CD4-positive, alpha-beta T cell treated with Interleukin-15 for 1 hour (primary cell): ENCODE measurements at places on chromosomes 11 and 22.

DNA sequence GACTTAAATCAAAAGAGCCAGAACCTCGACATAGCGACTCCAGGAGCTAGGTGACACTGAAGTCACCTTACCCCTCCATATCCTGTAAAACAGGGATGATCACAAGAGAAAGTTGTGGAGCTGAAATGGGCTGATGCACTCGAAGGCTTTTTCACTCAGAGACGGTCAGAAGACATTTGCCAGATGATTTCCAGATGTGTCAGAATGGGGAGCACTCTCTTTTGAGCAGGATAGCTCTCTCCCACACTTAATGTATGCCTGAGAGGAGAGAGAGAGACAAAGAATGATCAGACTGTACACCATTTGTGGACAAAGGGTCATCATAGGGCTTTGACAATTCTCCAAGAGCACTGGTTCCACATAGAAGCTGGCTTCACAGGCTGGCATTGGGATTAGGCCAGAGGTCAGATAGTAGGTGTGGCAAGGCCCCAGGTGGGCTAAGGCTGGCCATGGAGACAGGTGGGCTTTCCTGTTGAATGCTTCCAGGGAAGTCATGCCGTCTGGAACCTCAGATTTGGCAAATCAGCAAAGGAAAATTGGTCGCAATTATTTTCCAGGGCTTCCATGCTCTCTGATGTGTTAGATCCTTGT lies 42.3 kb upstream of the ETS1 start:
- no peak for DNase-seq

- no peak for DNase-seq
Measured at GRCh38 chr11:128832121-128832497, 35.0 kb downstream of the KCNJ1 start.

- no peak for DNase-seq
Measured at GRCh38 chr11:101860696-101861427, 53.9 kb upstream of the CEP126 start.

GRCh38 chr11:14612694-14613093 lies 30.9 kb upstream of the PDE3B start:
- no peak for DNase-seq

GRCh38 chr11:113497066-113497910 lies 22.1 kb upstream of the DRD2 start:
- DNase-seq = no peak

DNA sequence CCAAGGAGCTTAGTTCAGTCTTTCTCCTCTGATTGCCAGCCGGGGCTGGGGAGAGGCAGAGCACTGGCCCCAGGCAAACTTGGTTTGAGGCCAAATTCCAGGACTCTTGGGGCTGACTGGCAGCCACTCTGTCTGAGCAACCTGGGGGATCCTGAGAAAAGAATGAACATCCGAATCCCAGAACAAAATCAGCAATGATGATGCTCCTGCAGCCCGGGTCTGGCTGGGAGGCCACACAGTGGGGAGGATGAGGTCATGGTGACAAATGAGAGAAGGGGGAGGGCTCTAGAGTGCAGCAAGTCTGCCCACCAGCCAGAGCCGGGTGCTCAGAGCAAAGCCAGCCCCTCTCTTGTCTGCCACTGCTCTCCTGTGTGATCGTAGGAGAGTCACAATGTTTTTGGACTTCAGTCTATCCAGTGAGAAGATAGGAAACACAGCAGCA lies 71.8 kb upstream of the PAX6 start:
- no peak for DNase-seq

DNA sequence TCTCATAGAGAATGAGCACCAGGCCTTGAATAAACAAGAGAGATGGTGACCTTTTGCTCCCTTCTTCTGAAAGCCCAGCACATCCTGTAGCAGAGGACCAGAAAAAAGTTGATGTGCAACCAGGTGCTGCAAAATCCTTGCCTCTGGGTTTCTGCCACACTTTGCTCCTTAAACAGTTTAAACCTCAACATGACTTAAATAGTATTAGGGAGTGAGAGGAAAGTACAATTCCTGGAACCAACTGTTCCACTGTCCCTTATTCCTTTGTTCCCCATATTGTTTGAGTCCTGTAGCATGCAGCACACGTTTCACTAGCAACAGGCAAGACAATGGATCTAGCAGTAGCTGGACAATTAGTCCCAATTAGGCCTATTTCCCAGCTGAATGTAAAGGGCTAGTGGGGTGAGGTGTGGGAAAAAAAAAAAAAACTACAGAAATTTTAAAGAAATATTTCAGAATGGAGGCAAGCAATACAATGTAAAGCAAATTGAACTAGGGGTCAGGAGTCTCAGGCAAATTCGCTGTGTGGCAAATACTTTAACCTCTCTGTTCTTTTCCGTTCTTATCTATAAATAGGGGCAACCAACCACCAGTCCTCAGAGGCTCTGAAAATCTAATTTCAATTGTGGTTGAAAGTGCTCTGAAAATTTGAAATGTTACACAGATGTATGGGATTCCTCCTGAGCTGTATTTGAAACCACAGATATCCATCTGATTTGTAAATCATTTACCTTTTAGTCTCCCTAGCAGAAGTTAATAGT lies 6.6 kb downstream of the MPPED2 start:
- no peak for DNase-seq

- no peak for DNase-seq
Measured at GRCh38 chr22:22911327-22912134, 23.9 kb downstream of the IGLL5 start.

- DNase-seq = no peak
Measured at GRCh38 chr22:25950111-25950510, 208.1 kb downstream of the MYO18B start.

- DNase-seq = no peak
Measured at GRCh38 chr11:100730266-100730665, 43.2 kb downstream of the ARHGAP42 start.

GRCh38 chr22:42296381-42296853 lies 26.0 kb upstream of the TCF20 start:
- no peak for DNase-seq

- DNase-seq = no peak
Measured at GRCh38 chr11:20421946-20422345, 34.4 kb downstream of the PRMT3 start.

DNA sequence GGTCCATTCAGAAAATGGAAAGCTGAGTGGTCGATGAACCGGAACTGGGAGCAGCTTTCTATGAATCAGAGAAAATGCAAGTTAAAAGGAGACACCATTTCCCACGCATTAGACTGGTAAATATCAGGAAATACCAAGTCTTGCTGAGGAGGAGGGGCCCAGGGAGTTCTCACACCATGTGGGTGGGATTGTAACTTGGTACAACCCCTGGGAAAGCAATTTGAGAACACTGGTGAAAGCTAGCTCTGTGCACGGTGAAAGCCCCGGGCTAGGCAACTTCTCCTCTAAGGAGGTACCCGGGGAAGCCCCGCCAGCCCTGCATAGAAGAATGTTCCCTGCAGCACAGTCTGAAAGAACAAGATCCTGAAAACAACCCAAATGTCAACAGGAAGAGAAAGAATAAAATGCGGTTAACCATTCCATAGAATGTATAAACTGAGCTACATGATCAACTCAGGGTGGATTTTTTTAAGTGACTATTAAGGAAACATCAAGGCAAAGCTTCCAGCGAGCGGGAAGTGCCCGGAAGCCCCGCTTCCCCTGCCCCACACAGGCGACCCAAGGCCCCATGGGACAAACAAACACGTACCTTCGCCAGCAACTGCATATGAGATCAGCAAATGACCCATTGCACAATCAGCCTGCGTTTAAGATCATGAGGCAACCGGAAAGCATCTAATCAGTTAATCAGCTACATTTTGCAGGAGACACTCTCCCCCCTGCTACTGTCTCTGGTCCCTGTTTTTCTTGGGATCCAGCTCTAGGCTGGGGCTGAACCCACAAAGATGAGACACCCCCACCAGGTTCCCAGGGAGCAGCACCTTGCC lies 11.3 kb downstream of the SHANK2 start:
- no peak for DNase-seq

DNA sequence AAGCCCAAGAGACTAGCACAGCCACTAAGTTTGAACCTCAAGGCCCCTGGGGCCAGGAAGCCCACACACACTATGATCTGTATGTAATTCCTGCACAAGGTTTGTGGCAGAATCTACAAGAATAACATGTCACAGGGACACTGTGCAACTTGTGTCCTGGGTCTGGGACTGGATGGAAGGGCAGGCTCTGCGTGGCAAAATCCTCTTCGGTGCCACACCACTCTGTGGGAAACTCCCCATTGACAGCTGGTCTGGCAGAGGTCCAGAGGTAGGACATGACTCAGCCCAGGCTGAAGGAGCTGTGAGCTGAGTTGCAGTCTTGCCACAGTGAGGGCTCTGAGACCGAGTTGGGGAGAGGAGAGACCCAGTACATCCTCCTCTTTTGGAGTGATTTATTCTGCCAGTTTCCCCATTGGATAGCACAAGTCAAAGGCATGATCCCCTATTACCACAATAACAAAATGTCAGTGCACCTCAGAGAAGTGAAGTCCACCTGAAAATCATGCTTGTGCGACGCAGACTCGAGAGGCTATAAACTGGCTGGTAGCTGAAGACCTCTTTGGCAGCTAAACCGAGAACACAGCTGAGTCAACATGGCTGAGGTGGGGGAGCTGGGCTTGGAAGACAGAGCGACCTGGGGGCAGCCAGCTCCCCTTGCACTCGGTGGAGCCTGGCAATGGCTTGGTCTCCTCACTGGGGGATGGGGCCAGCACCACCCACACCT lies 23.3 kb upstream of the SERPIND1 start:
- peak; percentile 41 for DNase-seq

- DNase-seq = no peak
Measured at GRCh38 chr22:23762842-23763578, at the start of gene C22orf15. Gene C22orf15, plus strand, starts transcription at chr22:23762990. Its CDS starts 317 bp downstream, at chr22:23763307.

DNA sequence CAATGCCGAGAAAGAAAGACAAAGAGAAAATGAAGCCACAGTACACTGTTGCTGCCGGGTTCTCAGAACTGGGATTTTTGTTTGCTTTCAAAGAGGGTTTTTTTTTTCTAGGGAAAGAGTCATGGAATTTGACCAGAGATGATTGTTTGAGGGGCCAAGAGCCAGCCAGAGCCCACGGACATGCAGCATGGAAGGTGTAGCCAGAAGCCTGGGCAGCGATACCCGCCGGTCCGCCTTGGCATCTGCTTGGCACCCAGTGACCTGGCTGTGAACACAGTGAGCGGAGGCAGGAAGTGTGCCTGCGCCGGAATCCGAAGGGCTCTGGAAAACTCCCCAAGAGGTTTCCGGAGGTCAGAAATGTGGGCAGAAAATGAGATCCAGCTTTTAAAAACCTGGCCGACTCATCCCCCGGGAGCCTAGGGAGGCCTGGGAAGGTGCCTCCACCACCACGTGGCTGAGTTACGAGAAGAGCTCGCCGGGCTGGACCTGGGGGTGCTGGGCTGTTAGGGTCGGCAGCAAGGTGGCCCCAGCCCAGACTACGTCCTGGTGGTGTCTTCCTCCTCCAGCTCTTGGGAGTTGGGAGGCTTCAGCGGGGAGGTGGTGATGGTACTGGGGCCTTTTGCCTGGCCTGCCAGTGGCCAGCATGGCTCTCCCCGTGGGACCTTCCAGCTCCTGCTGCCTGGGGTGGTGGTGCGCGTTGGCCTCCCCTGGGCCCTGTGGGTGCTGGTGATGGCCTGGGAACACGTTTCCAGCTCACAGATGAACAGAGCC lies 61.6 kb upstream of the PPARA start:
- DNase-seq = no peak

DNA sequence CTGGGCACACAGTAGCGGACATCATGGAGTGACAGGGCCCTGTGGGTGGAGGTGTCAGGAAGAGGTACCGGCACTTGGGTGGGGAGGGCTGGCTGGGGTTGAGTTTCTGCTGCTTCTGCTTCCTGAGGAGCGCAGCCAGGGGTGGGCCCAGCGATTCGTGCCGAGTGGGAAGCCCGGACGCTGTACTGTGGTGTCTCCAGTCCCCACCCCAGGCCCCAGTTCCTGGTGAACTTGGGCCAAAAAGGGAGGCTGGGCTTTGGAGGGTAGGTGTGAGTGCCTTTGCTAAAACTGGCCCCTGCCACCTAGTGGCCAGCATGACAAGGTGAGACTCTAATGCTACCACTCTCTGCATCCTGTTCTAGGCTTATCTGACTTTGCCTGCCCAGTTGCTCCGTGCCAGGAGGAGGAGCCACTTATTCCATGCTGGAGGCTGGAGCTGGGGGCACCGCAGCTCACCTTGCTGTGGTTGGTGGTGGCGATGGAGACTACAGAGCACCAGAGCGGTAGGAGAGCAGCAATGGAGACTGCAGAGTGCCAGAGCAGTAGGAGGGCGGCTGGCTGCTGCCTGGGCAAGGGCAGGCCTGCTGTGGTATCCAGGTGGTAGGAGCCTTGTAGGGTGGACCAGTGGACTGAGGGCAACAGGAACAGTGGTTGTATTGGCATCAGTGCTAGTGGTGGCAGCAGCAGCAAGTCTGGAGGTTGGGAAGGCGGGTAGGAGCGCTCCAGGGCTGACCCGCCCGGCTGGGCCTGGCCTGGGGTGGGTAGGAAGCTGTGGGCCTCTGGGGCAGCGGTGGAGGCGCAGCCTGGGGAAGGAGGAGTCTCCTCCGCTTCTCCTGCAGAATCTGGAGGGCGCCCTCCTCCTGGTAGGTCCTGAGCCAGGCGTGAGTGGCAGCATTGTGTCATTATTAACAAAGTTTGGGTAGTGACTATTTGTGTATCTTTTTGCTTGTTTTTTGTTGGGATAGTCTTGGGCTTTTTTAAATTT lies 2.2 kb upstream of the RFPL2 start:
- DNase-seq = peak; percentile 31

DNA sequence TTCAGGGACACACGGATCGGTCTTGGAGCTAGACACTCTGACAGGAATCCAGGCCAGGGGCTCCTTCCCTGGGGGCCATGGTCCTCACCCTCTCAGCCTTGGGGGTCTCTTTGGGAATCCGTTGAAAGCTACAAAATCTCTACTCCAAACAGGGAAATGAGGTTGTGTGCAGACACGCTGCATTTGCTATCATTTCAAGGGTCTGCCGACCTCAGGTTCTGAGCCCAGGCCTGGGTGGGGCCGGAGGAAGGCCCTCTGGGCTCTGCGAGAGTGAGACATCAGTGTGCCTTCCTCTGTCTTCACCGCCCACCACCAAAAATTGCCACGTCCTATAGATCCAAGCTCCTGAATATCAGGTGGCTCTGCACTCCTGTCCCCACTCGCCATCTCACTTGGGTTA lies 74.4 kb upstream of the FGF3 start:
- no peak for DNase-seq

- DNase-seq = no peak
Measured at GRCh38 chr11:120217941-120218694, 7.3 kb downstream of the OAF start.

DNA sequence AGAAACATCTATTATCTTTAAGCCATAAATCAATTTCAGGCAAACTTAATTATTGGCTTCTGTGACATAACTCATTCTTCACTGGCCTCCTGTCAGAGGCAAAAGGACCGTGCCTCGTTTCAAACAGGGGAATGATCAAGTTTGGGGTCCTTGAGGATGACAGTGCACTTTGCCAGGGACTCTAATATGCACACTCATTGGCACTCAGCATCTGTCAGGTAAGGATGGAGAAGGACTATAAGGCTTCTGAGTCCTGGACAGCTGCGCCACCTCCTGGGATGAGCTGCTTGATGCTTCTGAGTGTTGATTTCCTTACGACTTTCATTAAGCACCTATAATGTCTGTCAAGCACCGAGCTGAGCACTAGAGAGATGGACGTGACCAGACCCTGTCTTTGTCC lies 20.2 kb downstream of the BPIFC start:
- no peak for DNase-seq
